ENCODE measurements at places on chromosomes 13 and 19.
A peak's percentile ranks its signal among the peaks of the same experiment; 100 is the strongest.

DNA sequence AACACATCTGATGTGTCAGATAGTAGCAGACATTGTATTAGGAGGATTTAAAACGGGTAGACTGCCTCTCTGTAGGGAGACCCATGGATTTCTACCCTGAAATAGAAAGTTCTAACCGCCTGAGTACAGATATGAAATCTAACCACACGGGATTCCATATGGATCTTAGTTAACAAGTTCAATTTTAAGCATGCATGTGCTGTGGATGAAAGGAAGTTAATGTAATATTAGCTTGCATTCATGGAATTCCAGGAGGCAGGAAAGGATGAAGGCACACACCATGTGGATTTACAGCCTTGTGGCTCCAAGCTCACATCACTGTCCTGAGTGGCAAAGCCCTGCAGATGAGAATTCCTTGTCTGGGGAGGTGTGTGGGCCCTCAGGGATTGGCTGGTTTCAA lies 120.6 kb upstream of the IRS2 start:
- no peak for DNase-seq

- DNase-seq, result no peak
These were observed 118.7 kb downstream of the ATP11A start for GRCh38 chr13:112808377-112809140.

GRCh38 chr19:35908010-35908441 lies at the start of gene TYROBP:
TSS of gene TYROBP (minus strand) at chr19:35908295. CDS start at chr19:35908228, 67 bp downstream.
- DNase-seq, result no peak

- DNase-seq, result peak; percentile 65
These were observed 13.2 kb downstream of the ING1 start for GRCh38 chr13:110726726-110727125.

- peak; percentile 71 for DNase-seq
These were observed 36.1 kb downstream of the ACTN4 start for GRCh38 chr19:38683393-38684077.

DNA sequence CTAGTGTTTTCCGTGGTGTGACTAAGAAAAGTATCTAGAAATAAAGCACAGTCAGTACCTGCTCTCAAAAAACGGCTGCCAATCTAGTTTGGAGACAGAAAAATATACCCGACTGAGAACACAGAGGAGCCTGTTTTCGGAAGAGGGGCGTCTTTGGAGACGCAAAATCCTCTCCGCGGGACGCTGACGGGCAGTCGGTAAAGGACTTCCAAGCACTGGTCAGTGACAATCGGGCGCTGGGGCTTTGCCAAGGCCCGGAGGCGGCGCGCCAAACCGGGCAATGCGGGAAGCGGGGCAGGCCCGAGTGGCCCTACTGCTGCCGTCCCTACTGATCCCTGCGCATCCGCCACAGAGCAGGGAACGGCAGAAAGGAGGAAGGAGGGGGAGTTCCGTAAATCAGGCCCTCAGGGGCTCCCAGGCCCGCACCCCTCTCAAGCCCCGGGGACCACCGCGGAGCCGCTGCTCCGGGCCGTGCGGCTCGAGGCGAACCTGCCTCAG lies 588 bp upstream of the DPY19L3 start:
- no peak for DNase-seq

- no peak for DNase-seq
These were observed 105.3 kb upstream of the KLF5 start for GRCh38 chr13:72953391-72953965.

GRCh38 chr19:17448131-17448967 lies at the start of gene TMEM221:
TSS of gene TMEM221 (minus strand) at chr19:17448668. CDS start at chr19:17448462, 206 bp downstream.
- peak; percentile 57 for DNase-seq

- DNase-seq, result no peak
These were observed at the start of gene LILRA5 for GRCh38 chr19:54312436-54313377. TSS of gene LILRA5 (minus strand) at chr19:54313166. CDS start at chr19:54313019, 147 bp downstream.

DNA sequence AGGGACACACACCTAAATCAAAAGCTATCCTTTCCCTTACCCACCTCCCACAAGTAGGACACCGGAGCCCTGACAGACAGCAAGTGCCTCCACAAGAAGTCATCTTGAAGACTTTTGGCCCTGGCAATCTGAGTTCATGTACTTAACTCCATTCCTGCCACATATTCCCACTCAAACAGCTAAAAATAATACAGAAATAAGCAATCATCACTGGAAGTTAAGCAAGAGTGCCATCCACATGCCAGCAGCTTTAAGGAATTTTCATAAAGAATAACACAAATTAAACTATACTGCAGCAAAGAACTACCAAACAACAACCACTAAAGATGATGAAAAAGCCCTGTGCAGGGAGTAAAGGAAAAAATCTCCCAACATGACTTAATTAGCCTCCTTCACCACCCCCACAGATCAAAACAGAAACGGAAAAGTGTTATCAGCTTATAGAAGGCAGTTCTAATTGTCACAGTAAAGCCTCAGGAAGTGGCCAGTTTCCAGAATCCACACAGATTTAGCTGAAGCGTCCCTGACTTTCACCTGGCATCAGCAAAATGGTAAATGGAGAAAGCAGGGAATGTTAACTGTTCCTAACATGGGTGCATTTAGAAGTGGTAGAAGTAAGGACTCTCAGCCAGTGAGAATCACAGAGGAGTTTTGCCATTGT lies 343.9 kb downstream of the TBC1D4 start:
- DNase-seq, result no peak

DNA sequence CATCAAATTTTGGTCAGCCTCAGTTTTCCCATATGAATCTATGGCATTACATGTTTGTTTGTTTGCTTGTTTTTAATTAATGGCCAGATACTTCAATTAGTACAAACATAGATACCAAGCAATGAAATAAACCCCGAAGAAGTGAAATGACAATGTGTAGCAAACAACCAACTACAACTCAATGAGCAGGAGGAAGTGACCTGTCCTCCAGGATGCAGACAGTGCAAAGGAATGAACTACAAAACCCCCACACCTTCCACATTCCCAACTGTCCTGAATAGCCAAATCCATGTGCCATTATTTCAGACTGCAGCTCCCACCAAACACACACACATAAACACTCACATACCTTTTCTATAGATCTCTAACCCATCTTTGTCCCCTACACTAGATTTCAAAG lies 45.0 kb upstream of the FAM124A start:
- DNase-seq, result no peak

DNA sequence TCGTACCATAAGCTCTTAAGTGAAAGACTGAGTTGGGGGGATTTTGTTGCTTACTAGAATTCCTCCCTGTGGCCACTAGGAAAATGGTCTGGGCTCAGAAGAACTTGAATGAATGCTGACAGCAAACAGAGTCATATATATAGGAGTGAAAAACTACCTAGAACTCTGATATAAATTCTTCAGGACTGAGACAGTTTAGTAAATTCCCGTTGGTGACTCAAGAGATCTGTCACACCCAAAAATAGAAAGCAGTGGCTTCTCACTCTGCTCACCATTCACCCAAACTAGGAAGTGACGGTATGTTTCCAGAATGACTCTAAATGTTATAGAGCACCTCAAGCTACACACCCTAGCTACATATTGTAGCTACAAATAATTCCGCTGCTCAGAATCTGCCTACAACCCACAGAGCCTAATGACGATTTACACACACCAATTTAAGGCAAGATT lies 116.2 kb downstream of the TBC1D4 start:
- peak; percentile 15 for DNase-seq

DNA sequence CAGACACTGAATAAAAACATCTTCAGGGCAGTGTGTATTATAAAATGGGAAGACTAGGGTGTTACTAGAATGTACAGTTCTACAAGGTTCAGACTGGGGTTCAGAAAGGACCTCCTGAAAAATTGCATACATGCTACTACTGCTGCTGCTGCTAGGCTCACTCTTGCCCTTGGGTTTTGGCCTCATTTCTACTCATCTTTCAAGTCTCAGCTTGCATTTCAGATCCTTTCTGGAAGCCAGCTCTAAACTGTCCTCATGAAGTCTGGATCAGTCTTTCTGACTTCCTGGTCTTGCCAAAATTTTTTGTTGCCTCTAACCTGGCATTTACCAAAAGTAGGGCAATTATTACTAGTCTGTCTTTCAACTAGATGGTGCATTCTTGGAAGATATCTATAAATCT lies 393.3 kb downstream of the DIAPH3 start:
- DNase-seq, result no peak

Measured in activated naive CD4-positive, alpha-beta T cell treated with Interleukin-2 at 50 U/mL for 16 hours (primary cell).